Stimulated activated CD4-positive, alpha-beta T cell treated with anti-CD3 and anti-CD28 coated beads, Interleukin-1b, Interleukin-23, amount 100 ng/mL, for 4 hours (primary cell): ENCODE measurements at places on chromosomes 7 and 10.

DNA sequence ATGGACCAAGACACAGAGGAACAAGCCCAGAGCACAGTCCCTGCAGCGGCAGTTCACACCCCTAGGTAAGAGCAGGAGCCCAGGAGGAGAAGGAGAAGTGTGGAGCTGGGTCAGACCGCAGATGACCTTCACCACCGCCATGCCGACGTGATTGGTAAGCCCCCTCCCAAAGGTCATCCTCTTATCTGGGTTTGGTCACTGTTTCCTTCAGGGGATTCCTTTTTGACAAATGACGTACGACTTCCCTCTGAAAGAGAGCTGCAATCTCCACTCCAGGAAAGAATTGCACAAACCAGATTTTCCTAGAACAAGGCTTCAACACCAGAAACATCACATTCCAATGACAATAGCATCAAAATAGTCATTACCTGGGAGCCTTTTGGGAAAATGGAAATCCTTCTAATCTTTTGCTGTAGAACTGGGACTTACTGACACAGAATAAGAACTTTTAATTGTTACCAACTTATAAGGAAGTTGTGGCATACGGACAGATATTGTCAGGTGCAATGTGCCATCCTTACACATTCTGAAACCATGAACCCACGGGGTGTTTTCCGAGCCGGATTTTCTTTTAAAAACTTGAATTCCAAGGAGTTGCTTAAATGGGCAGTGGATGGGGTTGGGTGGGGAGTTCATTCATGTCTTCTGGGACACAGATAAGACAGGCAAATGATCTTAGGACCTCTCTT lies 20.8 kb upstream of the ADAM12 start:
- no peak for DNase-seq

DNA sequence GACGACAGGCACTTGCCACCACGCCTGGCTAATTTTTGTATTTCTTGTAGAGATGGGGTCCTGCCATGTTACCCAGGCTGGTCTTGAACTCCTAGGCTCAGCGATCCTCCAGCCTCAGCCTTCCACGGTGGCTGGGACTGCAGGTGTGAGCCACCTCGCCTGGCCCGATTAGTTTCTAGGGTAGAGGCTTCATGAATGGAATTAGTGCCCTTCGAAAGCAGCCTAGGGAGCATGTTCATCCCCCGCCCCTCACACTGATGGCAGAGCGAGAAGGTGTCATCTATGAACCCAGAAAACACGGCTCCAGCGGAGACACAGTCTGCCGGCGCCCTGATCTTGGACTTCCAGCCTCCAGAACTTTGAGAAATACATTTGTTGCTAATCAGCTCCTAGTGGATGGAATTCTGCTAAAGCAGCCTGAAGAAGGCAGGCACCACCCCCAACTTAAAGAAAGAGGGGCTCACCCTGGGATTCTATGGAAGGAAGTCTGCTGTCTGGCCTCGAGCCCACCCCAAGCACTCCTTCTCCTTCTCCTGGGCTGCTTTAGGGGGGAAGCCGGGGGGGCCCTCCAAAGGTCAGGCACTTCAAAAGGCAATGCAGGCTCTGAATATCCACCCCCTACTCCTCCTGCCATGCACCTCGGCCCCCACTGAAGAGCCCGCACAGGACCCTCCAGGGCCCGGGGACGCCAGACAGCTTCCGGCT lies 10.1 kb downstream of the PDGFA start:
- no peak for DNase-seq

- DNase-seq: no peak
Observed at GRCh38 chr7:1560620-1561031, 4.6 kb upstream of the TMEM184A start.

DNA sequence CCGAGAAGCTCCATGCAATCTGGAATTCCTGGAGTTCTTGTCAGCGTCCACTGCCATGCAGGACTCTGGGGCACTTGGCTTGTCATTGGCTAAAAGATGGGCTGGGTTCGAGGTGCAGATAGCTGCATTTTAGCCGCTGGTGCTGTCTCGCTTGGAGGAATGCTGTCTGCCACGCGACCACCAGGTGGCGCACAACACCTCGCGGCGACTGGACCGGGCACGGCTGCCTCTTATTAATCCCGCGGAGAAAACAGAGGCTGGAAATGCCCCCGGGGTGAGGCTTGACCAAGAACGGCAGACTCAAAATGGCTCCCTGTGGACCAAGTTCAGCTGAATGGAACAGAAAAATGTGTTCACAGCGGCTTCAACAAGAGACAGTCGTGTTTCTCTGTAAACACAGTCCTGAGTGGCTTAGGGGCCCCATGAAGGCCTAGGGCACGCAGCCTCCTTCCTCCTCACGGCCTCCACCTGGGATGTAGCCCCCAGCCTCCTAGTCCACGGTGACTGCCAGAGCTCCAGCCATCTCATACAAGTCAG lies 46.2 kb downstream of the AOC1 start:
- DNase-seq: peak; percentile 81

DNA sequence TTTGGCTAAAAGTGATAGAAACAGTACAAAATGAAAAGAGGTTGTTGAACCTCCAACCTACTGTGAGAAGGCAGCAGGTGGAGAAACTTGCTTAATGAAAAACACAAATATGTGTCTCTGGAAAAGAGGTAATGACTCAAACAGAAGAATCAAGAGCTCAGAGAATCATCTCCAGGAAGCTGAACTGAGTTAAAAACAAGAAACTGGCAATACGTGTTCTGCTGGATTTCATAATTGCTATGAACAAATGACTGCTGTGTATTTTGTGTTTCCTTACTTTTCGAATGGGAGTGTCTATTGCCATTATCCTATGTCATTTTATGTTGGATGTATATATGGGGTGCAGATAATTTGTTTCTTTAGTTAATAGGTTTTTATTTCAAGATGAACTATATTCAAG lies 401.1 kb downstream of the DGKB start:
- DNase-seq: no peak
